Muscle of arm (tissue), 14 donors: ENCODE measurements at places on chromosomes 4 and X. TPM values are rescaled to one million over a fixed set of nuclear protein-coding genes. Genes with fewer than 3 reads are reported as not detected.

DNA sequence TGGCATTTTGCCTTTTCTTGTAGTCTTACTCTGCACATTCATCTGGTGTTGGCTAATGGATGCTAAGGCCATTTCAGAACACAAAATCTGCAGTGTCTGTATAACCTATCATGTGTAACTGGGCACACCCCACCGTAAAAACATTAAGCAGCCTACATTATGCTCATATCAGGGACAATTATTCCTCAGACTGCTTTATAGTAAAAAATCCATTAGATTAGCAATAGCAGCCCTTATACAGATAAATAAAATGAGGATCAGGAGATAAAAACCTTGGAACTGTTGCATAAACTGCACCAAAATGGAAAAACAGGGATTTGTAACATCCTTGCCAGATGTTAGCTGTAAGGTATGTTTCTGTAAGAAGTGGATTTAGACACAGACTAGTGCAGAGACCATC is 288.8 kb downstream of the HS3ST1 start:
- no peak for DNase-seq

The CYSLTR1 gene
- polyA plus RNA-seq, result 5.8 TPM

GRCh38 chrX:130756233-130756632 is 146.8 kb downstream of the ENOX2 start:
- DNase-seq, result no peak

The C4orf36 gene
- not detected for polyA plus RNA-seq

The PPP1R2C gene
- polyA plus RNA-seq, result not detected

DNA sequence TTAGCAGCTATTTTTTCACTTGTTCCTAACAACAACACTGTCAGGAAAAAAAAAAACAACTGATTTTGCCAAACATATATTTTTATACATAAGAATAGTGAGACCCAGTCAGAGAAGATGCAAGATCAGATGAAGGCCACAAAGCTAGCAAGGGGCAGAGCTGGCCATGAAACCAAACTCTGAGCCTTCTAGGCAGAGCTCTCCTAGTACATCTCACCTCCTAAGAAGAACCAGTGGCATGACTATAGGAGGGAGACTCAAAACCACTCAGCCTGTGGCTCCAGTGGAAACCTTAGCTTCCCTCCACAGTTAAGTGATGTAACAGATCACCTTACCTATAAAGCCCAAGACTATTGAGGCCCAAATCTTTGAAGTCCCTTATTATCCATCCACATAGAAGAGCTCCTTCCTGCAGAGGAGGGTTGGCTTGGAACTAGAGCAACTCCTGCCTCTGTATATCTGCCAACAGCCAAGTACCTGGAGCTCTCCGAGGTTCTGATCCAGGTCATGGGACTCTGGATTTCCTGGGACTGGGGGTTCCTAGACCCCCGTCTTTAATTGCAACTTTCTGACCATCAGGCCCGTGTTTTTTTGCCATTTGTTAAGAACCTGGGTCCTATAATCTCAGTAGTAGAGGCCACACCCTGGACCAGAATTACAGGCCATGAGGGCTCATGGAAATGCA is 136.5 kb downstream of the SH3KBP1 start:
- no peak for DNase-seq

DNA sequence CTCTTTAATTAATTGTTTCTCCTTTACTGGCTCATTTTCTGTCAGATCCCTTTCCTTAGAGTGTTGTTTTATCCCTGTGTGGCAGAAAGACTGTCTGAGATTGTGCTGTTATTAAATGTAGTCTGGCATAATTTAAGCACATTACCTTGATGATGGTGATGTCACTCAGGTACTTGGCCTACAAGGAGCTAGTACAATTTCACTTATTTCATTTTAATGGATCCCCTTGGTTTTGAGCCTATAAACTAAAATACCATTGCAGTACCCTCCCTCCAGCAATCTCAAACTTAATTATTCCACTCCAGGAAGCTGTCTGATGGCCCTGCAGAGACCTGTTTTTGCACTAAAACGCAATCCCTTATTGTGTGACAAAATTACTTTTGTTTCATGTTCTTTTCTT is 968.6 kb downstream of the ADGRL3 start:
- no peak for DNase-seq

- no peak for DNase-seq
These were observed 19.7 kb downstream of the TRIM2 start for GRCh38 chr4:153223930-153224329.

- no peak for DNase-seq
These were observed 6.4 kb downstream of the RBM3 start for GRCh38 chrX:48580662-48581061.
